Stimulated activated CD4-positive, alpha-beta T cell treated with anti-CD3 and anti-CD28 coated beads, Interleukin-1b, Interleukin-23, amount 100 ng/mL, for 4 hours (primary cell): ENCODE measurements at places on chromosomes 13 and 19.

DNA sequence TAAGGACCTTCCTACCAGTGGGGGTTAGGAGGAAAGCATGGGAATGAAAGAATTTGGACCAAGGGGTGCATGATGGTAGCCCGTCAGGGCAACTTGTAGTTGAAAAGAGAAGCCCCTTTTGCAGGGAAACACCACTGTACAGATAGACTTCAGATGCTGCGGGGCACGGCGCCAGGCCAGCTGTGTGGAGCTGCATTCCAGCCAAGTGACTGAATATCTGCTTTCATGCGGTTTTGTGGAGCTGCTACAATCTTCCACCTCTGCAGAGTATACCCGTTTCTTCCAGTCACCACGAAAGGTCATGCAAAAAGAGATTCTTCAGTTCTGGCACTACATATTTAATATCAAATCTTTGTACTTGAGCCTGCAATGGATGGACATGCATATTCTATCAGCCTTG, 104.7 kb downstream of the RGCC start:
- DNase-seq = no peak

DNA sequence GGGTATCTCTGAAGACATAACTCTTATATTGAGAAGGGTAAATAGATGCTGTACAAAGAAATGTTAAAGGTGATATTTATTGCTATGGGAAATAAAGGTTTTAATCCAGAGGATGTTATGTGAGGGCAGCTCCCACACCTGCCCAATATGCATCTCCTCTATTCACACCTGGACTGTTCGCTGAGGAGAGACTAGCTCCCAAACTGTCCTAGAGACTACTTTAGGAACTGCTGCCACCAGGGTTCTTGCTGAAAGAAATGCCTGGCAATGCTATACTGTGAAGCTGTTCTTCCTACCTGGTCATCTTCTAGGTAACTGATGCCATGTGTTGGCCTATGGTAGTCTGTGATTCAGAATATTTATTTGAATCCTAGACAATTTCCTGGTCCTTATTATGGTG, 1421.5 kb upstream of the SPRY2 start:
- no peak for DNase-seq

GRCh38 chr19:5479958-5480357, 24.7 kb downstream of the ZNRF4 start:
- DNase-seq = no peak

- no peak for DNase-seq
Observed at GRCh38 chr13:97879646-97880310, 73.7 kb upstream of the IPO5 start.

GRCh38 chr13:110403315-110403714, 96.2 kb downstream of the COL4A2 start:
- DNase-seq = no peak

DNA sequence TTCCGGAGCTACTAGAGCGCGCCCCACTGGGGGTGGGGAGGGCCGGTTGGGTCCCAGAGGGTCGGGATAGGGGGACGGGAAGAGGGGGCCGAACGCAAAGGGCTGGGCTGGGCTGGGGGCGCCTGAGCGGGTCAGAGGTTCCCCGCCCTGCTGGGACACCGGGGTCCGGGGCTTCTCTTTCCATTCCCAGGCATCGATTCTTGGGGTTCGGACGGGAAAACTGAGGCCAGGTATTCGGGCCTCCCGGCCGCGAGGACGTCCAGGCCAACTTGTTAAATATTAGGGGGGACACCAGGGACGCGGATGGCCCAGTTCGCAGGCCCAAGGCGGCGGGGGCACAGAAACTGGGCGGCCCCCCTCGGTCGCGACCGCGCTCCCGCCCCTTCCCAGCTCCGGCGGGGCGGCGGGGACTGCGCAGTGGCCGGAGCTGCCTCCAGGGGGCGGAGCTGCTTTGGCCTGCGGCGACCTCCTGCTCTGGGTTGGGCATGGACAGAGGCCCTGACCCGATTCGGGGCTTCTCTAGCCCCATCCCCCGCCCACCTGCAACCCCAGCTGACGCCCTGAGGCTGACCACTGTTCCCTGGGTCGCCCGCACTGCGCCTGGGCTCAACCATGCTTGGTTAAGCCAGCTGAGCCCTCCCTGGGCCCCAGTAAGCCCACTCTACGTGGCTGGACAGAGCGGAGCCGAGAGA, 1.2 kb upstream of the KLF16 start:
- peak; percentile 39 for DNase-seq

DNA sequence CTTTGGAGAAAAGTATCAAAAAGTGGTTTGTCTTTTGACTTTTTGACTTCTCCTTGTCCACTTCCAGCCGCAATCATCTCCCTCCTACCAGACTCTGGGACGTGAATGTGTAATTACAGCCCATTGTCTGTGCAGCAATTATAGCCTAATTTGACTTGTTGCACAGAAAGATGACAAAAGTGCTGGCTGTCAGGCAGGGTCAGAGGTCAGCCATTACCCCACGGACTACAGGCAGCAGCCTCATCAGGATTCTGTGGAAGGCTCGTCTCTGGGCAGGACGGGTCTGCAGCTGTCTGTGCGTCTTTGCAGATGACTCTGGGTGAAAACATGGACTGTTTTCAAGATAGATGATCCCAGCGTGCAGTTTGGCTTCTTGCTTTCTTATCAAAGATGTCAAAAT, 102.2 kb upstream of the EDNRB start:
- DNase-seq = no peak

DNA sequence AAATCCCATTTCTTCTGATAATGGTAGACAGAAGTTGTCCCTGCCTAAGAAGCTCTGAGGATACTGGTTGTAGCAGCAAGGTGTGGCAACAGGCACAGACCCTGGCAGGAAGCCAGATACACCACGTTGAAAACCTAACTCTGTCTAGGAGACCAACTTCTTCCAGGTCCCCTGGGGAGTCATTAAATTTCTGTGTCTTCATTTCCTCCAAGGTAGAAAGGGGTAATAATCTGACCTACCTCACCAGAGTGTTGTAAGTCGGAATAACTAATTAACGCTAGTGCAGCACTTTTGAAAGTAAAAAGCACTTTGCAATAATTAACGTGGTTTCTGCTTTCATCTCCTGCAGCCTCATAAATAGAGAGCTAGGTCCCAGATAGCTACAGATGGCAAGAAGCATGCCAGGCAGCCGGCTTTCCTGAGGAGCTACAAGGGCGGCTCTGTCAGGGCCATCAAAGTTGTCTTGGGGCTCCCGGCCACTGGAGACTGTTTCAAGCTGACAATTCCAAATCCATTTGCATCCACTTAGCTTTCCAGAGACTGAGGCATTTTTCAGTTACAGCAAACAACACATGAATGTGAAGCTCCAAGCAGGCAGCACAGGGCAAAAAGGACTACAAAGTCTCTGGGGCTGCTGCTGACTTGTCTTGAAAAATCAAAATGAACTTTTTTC, 176.2 kb downstream of the FOXO1 start:
- DNase-seq = no peak

GRCh38 chr13:84358601-84359000, 476.3 kb upstream of the SLITRK1 start:
- no peak for DNase-seq

GRCh38 chr13:99886706-99887105, 84.9 kb downstream of the ZIC5 start:
- DNase-seq = no peak
